ENCODE measurements at places on chromosomes 4 and X. TPM values are rescaled to one million over a fixed set of nuclear protein-coding genes. Genes with fewer than 3 reads are reported as not detected.
A peak's percentile ranks its signal among the peaks of the same experiment; 100 is the strongest.

GRCh38 chrX:8191022-8191421 is 20.0 kb upstream of the VCX2 start:
- no peak for DNase-seq

- DNase-seq, result no peak
Measured at GRCh38 chr4:57074744-57075143, 35.4 kb downstream of the IGFBP7 start.

GRCh38 chr4:136136601-136137000 is 1395.7 kb downstream of the PCDH18 start:
- DNase-seq, result no peak

DNA sequence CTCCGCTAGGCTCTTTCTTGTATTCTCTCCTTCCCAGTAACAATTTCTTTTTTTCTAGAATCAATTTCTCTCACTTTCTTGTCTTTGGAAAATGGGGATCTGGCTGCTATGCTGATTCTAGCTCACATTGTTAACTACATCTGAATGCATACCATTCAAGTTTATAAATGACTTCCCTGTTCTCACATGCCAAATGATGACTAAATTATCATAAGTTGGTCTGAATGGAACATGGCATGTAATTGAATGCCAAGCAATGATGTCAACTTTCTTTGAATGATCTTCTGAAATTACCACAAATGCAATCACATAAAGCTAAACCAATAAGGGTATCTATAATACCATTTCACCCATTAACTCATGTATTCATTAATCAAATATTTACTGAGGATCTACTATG is 2.7 kb upstream of the ITM2A start:
- DNase-seq, result no peak

- no peak for DNase-seq
Measured at GRCh38 chr4:17701138-17701839, 80.1 kb downstream of the FAM184B start.

DNA sequence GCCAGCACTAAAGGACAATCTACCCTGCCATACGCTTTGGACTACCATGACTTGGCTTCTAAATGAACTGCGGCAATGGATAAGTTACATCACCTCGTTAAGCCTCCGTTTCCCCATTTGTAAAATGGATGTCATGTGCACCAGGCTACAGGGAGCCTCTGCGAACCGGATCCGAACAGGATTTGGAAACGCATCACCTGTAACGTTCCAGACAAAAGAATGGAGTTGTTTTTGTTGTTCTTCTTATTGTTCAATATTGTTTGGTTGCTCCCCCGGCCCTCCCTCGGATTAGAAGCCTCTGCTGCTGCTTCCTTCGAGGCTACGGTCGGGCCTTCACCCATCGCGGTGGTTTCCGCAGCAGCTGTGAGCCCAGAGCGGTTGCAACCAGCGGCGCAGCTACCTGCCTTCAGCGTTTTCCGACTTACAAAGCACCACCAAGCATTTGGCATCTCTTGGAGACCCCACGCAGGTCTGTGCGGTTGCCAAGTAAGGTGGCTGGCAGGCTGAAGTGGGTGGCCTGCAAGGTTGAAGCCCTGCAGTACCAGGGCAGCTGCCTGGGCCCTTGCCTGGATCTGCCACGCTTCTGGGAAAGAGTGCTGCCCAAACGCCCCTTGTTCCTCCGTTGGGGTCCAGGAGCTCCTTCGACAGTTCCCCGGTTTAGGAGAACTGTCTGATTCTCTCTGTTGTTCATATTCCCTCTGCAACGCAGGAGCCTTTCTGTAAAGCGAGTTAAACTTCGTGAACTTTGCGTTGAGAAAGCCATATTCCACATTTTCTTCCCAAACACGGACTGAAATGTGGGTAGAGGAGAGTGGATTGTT is 7.1 kb downstream of the NKX3-2 start:
- DNase-seq, result no peak

DNA sequence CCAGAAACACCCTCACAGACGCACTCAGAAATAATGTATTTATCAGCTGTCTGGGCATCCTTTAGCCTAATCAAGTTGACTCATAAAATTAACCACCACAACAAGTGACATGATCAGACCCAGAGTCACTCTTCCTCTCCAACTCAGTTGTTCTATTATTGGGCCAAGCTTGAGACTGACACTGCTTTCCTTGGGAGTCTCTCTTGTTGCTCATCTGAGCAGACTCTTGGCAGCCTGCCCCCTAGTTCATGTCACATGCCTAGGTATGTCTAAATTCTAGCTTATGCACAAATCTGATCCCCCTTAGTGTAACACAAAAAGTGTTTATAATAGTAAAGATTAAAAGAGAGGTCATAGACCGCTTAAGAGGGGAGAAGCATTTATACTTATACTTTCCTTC is 72.6 kb upstream of the ADAMTS3 start:
- no peak for DNase-seq

DNA sequence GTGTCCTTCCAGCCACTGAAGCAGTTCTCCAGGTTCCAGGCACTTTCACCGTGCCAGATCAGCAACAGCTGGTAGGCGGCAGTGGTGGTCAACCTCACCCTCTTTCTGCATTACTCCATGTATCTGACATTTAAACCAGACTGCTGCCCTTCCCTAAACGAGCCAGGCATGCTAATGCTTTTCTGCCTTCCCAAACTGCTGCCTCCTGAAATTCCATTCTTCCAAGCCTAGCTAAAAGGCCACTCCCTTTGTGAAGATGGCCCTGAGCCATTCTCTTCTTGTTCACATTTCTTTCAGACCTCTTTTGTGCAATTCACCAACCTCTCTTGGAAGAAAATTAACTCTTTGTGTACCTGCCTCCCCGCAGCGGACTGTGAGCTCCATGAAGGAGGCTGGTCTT is 73.7 kb downstream of the CHST7 start:
- no peak for DNase-seq

GRCh38 chr4:85452058-85452731 is 22.8 kb upstream of the ARHGAP24 start:
- DNase-seq, result peak; percentile 46

DNA sequence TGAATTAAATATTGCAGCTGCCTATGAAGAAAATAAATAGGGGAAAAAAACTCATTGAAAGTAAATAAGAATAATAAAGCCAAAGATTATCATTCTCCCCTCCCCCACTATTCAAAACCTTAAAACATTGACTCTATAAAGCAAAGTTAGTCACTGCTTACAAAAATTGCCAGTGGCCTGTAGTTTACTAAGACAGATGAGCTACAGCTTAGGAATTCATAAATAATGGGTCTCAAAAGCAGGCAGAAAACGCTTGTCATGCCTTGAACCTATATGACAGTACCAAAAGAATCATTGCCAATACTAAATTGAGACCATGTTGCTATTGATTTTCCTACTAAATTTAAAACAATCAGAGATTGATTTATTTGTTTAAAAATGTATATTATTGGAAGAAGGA is 78.9 kb downstream of the SLC10A7 start:
- no peak for DNase-seq

Gene SERPINA7
- 0.28 TPM for polyA plus RNA-seq

Gene TEX11
- polyA plus RNA-seq, result not detected

Gene ADH7
- not detected for polyA plus RNA-seq

Gene MTCP1
- polyA plus RNA-seq, result 17.9 TPM

Gene TLR6
- 0.61 TPM for polyA plus RNA-seq

Gene PCDH11X
- polyA plus RNA-seq, result 0.13 TPM

Gene SSX2
- not detected for polyA plus RNA-seq

Gene STK32B
- 7.2 TPM for polyA plus RNA-seq

Data from renal pelvis (tissue), 12 donors.